ENCODE measurements at places on chromosomes 2 and 18. TPM values are rescaled to one million over a fixed set of nuclear protein-coding genes. Genes with fewer than 3 reads are reported as not detected.

MALL gene
- total RNA-seq: not detected

TCF7L1 gene
- 0.08 TPM for total RNA-seq

ADAM23 gene
- total RNA-seq: 0.85 TPM

GPATCH11 gene
- total RNA-seq: 9.2 TPM

ROCK2 gene
- total RNA-seq: 22.6 TPM

ST6GAL2 gene
- total RNA-seq: not detected

MYOM1 gene
- 2.4 TPM for total RNA-seq

SMAD7 gene
- 30.0 TPM for total RNA-seq
